ENCODE measurements at places on chromosomes 4 and X.

- DNase-seq = no peak
These were observed 3.0 kb downstream of the PLXNB3 start for GRCh38 chrX:153766871-153767673.

DNA sequence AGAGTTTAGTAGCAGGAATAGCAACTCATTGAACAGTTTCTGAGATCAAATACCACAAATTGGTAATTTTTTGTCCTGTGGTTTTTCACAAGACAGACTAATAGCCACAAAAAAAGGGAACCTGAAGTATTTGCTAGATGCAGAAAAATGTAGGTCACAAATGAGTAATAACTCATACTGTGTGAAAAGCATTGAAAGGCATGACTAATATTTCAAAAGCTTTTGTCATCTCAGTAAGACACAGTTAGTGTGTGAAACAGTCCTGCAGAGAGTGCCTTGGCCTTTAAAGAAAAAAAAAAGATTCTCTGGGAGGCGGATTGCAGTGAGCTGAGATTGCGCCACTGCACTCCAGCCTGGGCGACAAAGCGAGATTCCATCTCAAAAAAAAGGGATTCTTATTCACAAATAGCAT is 31.4 kb upstream of the SLC25A31 start:
- no peak for DNase-seq

GRCh38 chr4:177225605-177226004 is 84.1 kb upstream of the NEIL3 start:
- no peak for DNase-seq

DNA sequence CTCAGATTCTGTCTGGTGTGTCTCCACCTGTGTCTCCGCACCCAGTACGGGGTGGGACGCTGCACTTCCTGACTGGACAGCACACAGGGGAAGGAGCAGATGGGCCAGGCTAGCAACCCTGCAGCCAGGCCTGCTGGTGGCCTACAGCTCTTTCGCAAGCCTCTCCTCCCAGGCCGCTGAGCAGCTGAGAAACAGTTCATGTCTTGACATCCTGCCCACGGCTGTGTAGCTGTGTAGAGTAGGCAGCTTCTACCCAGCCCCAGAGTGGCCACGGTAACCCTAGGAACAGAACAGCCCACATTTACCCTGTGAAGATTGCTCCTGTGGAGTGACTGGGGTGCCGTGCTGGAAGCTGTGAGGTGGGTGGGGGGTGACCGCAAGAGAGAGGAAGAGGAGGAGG is 38.9 kb downstream of the CCNQ start:
- DNase-seq = no peak

GRCh38 chr4:181957088-181957487 is 286.1 kb upstream of the TENM3 start:
- no peak for DNase-seq

DNA sequence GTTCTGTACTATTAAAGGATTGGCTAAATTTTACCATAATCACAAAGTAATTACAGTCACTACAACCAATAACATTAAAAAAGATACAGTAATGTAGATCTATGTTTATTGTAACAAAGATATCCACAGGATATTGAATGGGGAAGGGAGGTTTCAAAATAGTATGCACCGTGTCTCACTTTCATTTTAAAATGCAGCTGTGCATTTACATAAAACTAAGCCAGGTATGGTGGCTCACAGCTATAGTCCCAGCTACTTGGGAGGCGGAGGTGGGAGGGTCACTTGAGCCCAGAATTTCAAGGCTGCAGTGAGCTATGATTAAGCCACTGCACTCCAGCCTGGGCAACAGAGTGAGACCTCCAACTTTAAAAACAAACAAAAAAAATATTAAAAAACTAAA is 8.5 kb downstream of the SRP72 start:
- DNase-seq = no peak
